NCI-H2171 treated with DMSO at 0.1 percent for 48 hours (cell line): ENCODE measurements at places on chromosomes 4 and X.

- DNase-seq = no peak
Measured at GRCh38 chr4:174523025-174523693, 871 bp upstream of the HPGD start.

DNA sequence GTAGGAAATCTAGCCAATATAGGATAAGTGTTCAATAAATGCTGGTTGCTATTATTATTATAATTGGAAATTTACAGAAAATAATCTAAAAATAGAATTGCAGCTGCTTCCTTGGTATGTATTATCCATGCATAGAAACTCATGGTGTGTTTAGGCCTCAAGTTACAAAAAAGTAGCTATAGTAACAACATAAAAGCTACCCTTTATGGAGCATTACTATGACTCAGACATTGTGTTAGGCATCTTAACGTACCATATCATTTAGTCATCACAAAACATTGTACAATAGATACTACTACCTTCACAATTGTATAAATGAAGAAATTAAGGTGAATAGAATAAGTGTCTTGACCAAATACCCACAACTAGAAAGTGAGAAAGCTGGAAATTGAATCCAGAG, 126.9 kb upstream of the NRK start:
- DNase-seq = no peak

DNA sequence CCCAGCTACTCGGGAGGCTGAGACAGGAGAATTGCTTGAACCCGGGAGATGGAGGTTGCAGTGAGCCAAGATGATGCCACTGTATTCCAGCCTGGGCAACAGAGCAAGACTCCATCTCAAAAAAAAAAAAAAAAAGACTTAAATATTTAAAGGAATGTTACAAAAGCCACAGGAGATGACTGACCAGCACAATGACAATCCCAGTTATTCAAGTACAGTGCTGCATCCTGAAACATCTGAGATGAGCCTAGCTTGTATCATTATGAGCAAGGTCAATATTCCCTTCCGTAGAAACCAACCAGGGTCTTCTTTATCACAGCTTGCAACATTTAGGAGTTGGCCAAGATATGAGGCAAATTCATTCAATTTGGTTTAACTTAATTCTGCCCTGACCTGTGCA, 38.6 kb downstream of the LNX1 start:
- no peak for DNase-seq

GRCh38 chr4:103443324-103443723, 245.2 kb upstream of the CENPE start:
- DNase-seq = no peak

DNA sequence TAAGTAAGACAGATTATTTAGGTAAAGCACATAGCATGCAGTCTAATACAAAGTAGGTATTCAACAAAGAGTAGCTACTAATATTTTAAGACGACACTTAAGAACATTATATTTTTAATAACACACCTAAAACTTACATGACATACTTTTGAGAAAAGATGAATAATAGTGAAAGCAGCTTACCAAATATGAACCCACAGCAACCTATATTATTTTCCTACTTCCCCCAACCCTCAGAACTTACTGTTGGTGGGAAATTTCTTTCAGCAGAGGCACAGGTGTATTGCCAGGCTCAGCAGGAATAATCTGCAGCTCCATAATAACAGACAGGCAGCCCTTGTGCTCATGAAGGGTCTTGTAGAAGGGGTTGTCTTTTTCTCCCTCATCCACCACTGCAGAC, 498.9 kb downstream of the GLUD2 start:
- no peak for DNase-seq

DNA sequence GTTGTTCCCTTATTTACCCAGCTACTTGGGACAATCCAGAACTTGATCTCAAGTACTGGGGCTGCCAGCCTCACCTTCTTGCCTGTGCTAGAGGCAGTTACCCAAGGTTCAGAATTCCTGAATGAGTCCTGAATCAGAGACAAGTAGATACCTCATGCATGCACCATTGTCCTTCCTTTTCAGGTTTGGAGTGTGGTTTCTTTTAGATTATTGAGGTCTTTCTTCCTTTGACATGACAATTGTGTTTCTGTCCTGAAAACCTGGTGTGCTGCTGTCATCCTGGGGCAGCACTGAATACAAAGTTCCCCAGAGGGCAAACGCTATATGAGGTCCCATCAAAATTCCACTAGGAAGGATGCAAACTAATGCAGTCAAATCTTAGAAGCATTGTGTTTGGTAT, 3.5 kb downstream of the CXCL2 start:
- DNase-seq = no peak

- no peak for DNase-seq
Measured at GRCh38 chr4:160825644-160826338, 1338.0 kb downstream of the FSTL5 start.

DNA sequence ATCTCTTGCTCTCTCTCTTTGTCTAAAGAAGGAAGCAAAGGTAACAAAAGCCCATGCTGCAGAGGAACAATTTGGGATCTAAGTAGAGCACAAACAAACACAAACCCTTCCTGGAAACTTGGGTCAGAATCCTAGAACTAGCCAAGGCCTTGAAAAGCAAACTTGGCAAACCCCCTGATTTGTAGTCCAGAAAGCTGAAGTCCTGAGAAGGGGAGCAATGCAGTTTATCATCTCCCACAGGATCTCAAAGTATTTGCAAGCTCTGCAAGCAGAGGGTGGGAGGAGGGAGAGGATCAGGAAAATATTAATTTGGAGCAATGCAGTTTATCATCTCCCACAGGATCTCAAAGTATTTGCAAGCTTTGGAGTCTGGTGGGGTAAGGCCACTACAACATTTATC, 379.5 kb upstream of the FGF13 start:
- DNase-seq = no peak

GRCh38 chr4:104740161-104740560, 245.5 kb upstream of the CXXC4 start:
- no peak for DNase-seq

DNA sequence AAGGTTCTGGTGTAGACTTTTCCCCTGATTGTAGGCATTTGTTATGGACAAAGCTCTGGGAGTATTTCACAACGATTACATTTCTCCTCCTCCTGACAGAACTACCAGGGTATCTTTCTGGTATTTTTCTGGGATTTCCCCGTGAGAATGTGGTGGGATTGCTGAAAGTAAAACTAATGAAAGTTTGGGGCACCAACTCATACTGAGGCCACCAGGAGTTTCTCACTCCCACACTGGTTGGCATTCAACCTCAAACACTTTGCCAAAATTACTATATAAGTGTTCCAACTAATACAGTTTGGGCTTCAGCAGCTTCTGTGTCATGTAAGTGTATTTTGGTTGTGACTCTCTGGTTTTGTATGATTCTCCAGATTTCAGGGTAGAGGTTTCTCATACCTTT, 855.1 kb downstream of the GLUD2 start:
- no peak for DNase-seq
